ENCODE measurements at places on chromosomes 3 and 15. TPM values are rescaled to one million over a fixed set of nuclear protein-coding genes. Genes with fewer than 3 reads are reported as not detected.

SLC9C1 gene
- not detected for total RNA-seq

ROPN1 gene
- total RNA-seq: not detected

TGM5 gene
- total RNA-seq: not detected

DNA sequence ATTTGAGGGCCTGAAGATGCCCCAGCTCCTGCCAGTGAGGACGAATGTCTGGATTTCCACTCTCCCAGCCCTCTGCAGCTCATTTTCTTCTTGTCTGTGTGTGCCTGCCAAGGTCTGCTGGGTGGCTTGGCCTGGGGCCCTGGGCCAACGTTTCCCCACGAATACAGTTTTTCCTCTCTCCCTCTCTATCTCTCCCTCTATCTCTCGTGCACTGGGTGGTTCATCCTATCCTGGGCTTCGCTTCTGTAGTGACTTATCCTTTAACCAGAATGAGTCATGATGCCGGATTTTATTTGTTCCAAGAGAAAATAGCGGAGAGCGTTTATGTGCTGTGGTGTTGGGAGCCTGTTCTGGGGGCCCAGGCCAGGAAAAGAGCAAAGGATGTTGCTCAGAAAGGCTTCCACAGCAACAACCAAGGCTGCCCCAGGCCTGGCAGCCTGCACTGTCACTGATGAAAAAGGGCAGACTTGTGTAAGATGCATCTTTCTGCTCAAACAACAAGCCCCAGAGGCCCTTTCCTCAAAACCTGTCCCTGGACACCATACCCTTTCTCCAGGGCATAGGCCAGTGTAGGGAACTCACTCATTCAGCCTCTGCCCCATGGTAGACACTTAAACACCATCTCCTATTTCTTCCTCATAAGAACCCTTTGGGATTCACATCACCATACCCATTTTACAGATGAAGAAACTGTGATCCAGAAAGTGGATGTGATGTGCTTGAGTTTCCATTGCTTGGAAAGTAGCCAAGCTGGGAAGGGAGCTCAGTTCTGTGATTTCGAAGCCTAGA lies 47.3 kb downstream of the ITGA11 start:
- DNase-seq: no peak

GRCh38 chr3:82294609-82295008 lies 533.2 kb upstream of the GBE1 start:
- DNase-seq: no peak

DNA sequence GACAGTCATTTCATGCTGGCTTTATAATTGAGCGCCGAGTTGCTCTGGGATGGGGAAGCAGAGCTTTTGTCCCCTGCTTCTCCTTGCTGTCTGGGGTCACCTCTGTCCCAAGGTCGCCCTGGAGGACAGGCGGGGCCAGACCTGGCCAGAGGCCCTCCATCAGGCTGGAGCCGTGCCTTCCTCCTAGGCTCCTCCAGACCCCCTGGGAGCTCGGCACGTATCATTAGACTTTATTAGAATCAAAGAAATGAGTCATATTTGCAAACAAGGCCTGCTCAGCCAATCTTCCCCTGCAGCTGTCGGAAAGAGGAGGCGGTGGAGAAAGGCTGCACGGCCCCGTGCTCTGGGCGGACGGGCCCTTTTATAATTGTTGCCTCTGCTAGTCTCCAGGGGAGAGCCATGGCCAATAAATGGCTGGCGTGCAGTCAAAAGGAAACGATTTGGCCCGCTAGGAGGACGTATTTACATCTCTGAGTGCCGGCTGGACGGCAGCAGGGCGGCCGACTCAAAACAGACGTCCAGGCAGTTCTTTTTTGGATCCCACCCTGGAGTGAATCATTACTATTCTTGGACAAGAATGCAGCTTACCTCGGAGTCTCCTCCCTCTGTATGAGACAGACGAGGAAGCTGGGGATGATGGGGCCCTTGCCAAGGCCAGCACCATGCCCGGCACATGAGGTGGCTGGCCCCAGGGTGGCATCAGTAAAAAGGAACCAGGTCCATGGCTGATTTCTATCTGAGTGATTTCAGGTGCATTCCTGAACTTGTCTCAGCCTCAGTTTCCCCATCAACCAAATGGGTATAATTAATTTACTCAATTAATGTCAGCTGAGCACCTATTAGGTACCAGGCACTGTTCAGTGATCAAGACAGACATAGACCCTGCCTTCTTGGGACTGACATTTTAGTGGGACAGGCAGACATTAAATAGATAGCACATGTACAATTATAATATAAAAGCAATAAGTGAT lies 50.6 kb downstream of the SLC6A6 start:
- no peak for DNase-seq

- no peak for DNase-seq
These were observed 523.4 kb downstream of the CADM2 start for GRCh38 chr3:85482213-85482490.

- DNase-seq: no peak
These were observed 648.8 kb downstream of the NLGN1 start for GRCh38 chr3:174046311-174046710.

- DNase-seq: no peak
These were observed 122.3 kb upstream of the PTPRG start for GRCh38 chr3:61439122-61439458.

DNA sequence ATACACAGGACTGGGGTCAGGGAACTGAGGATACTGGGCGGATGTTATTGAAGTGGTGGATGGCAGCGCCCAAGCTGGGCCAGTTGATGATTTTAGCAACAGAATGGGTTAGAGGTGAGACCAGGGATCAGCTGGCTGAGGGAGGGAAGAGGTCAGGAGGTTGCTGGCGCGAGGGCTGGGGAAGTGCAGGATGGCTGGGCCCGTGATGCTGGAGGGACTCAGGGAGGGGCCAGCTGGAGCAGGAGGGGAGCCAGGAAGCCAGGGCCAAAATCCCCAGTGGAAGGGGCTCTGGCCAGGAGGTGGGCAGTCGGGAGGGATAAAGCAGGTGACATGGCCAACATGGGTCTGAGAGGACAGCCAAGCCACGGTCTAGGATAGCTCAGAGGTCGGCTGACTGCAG lies 178.0 kb downstream of the NSMCE3 start:
- no peak for DNase-seq

DPPA4 gene
- 0.26 TPM for total RNA-seq

SNTN gene
- total RNA-seq: not detected

- no peak for DNase-seq
These were observed 93.1 kb downstream of the STAG1 start for GRCh38 chr3:136658946-136659682.

- DNase-seq: no peak
These were observed 119.0 kb upstream of the RASGRP1 start for GRCh38 chr15:38683382-38684242.

GRCh38 chr15:23038726-23039142 lies 635 bp downstream of the TUBGCP5 start:
- DNase-seq: no peak

GRCh38 chr15:57883701-57884100 lies 177.2 kb downstream of the POLR2M start:
- no peak for DNase-seq

GRCh38 chr3:124615896-124616543 lies 114.2 kb upstream of the UMPS start:
- no peak for DNase-seq

DNA sequence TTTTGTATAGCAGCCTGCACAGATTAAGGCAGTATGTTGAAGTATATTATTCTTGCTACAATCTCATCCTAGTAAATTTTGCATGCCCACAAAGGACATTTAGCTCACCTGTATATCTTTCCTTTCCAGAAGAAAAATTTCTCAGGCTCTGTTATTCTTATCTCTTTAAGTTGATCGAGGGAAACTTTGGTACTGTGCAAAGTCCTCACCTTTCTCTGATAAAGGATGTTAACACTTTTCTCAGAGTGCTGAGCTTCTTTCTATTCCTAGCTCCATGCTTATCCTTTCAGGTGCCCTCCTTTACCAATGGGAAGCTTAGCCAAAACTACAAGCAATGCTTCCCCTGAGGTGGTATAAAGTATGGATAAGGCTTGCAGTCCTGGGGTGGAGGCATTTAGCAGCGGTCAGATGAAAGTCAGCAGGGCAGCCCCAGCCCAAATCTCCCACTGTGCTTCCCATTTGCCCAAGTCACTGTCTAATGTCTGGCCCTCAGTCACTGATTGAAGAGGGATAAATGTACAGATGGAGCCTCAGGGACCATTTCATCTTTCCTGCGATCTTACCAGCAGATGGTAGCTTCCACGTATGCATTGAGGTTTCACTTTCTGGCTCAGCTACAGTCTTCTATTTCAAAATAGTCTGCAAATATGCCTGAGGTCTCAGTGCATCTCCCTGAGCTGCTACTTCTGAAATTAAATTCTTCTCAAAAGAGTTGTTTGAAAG lies 127.8 kb upstream of the P2RY1 start:
- no peak for DNase-seq

GRCh38 chr3:110755345-110755744 lies 316.3 kb upstream of the NECTIN3 start:
- no peak for DNase-seq

DNA sequence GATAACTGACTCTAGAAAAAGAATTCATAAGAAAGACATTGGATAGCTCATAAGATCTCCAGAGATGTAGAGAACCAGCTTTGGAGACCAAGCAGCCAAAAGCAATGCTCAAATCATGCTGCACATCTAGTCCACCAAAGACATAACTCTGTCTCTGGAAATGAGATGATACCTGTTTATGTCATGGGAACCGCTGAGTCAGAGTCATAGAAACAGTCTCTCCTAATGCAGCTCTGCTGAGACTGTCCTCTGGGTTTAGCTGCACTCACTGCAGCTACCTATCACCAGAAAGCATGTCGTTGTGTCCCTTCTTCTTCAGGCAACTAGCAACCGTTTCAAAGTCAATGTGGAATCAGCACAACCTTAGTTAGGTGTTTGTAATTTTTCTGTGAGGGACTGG lies 218.5 kb upstream of the ROBO1 start:
- no peak for DNase-seq

- no peak for DNase-seq
These were observed 1.1 kb downstream of the HES1 start for GRCh38 chr3:194137008-194137505.

TBCCD1 gene
- 14.5 TPM for total RNA-seq

GRCh38 chr3:148648685-148649352 lies 48.9 kb upstream of the AGTR1 start:
- no peak for DNase-seq

ESYT3 gene
- total RNA-seq: 2.6 TPM

DNA sequence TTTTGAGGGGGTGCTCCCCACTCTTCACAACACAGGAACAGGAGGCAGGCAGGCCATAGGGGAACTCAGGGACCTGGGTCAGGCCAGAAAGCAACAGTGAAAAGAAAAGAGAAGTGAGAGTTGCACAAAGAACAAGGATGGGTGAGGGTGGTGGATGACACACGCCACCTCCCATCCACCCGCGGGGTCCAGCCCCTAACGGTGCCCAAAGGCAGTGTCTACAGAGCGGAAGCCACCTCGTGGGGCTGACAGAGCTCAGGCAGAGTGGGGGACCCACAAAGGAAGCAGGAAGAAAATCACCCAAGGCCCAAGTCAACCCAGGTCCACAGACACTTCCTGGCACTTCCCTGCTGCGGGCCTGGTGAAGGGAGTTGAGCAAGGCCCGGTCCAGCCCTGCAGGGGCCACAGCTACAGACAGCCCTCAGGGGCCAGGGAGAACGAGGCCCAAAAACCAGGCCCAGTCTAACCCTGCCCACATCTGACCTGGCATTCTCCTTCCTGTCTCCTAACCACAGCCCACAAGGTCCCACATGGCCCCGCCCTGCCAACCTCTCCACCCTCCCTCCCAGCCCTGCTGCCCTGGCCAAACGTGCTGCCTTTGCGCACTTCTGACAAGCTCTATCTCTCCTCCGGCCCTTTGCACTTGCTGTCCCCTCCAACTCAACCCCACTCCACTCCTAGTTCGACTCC lies 5.9 kb downstream of the NUP210 start:
- DNase-seq: no peak

DNA sequence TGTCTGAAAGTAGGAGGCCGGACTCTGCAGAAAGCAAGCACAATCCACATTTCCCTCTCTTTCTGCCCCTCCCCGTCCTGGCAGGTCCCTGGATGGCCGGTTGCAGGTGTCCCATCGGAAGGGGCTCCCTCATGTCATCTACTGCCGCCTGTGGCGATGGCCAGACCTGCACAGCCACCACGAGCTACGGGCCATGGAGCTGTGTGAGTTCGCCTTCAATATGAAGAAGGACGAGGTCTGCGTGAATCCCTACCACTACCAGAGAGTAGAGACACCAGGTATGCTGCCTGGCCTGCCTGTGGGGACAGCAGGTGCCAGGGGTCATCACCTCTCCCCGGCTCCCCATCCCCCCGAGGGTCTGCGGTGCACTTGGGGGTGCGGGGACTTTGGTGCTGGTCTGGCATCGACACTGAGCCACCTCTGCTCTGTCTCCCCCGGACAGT lies 89.6 kb downstream of the AAGAB start:
- DNase-seq: no peak

PRSS50 gene
- 0.13 TPM for total RNA-seq

GRCh38 chr3:17151598-17152373 lies 267.0 kb downstream of the PLCL2 start:
- no peak for DNase-seq

DNA sequence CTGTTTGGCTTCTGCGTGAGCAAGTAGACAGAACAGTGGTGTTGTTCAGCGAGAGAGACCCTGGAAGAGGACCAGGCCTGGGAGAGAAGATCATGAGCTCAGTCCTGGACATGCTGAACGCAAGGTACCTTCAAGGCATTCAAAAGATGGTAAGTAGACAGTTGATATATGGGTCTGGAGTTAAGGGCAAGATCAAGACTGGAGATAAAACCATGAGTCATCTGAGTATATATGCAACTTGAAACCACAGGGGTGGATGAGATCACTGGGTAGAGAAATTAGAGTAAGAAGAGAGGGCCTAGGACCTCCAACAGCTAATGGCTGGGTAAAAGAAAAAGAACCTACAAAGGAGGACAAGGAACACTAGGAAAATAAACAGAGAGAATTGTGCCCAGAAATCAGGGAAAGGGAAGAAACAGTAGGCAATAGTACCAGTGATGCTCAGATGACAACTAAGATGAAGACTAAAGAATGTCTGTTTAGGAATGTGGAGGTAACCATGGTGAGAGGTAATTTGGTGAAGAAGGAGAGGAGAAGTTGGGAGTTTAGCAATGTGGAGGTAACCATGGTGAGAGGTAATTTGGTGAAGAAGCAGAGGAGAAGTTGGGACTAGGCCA lies 343.2 kb upstream of the ADAMTS9 start:
- DNase-seq: no peak

DNA sequence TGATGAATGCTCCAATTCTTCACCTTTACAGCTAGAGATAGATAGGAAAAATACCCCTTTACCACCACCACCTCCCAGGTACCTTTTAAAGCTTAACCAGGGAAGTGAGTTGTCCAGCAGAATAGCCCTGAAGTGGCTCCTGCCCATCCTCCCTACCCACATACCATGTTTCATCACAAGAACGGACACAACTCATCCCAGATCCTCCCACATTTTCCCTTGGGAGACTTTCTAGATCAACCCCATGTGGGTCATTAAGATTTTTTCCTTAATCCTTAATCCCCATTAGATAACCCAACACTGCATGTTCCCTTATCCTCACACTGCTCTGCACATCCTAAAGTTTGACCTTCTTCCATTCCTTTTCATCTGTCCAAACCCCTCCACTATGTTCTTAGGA lies 69.3 kb downstream of the CHST2 start:
- no peak for DNase-seq

PTPRG gene
- 0.74 TPM for total RNA-seq
